ENCODE measurements at places on chromosomes 16 and 17.

- DNase-seq = no peak
These were observed 1.9 kb downstream of the FOXJ1 start for GRCh38 chr17:76138896-76139752.

- no peak for DNase-seq
These were observed 40.4 kb upstream of the DNAH9 start for GRCh38 chr17:11557727-11558452.

DNA sequence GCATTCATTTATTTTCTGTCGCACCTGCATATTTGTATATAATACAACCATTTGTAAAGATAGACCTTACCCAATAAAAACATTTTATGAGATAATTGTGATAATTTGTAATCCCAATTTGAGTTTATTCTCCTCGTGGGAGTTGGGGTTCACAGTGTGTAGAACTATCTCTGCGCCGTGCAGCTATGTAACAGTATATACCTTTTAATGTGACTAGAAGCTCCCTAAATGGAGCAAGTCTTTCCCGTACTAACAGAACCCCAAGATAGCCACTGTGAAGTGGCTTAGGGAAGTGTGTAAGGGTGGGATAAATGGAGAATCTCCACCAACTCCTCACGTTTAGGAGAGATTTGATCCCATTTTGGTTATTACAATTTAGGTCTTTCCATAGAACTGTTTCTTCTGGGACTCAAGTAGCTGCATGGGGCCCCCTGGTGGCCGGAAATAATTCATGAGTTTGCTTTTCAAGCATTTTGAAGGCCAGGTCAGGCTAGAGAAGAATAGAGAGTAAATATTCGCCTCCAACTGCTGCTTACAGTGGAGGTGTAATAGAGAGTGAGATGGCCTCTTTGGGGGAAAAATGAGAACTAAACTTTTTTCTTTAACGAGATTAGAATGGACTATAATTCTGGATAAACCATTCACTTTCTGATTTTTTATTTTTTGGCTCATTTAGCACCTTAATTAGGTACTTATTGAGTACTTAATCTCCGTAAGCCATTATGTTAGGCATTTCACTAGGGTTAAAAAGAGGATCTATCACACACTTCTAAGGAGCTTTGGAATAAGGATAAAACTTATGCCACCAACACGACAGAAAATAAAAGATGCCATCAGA is 4.5 kb downstream of the TMEM100 start:
- DNase-seq = peak; percentile 36

GRCh38 chr16:24075931-24076716 is 180.0 kb upstream of the CACNG3 start:
- DNase-seq = no peak

- DNase-seq = no peak
These were observed 37.0 kb upstream of the ZNF750 start for GRCh38 chr17:82876602-82877379.

DNA sequence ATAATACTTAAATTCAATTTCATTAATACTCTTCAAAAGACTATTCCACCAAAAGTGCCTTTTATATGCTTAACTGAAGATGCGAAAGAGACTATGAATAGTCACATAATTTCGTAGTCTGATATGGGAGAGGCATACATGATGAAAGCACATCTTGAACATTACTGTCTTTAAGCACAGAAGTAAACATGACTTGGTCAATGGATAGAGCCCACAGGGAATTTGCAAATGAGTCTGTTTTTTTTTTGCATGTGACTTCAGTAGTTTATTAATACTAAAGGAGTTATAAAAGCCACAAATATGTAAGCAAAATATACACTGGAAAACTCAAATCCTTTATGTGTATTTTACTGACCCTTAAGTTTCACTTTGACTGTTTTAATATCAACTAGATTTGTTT is 15.9 kb downstream of the ADPRM start:
- DNase-seq = no peak

- no peak for DNase-seq
These were observed 234.1 kb upstream of the TOM1L1 start for GRCh38 chr17:54666559-54666958.

- no peak for DNase-seq
These were observed 559.9 kb upstream of the HSBP1 start for GRCh38 chr16:83247767-83248372.

GRCh38 chr16:84043486-84044117 is 1.0 kb upstream of the SLC38A8 start:
- DNase-seq = no peak

DNA sequence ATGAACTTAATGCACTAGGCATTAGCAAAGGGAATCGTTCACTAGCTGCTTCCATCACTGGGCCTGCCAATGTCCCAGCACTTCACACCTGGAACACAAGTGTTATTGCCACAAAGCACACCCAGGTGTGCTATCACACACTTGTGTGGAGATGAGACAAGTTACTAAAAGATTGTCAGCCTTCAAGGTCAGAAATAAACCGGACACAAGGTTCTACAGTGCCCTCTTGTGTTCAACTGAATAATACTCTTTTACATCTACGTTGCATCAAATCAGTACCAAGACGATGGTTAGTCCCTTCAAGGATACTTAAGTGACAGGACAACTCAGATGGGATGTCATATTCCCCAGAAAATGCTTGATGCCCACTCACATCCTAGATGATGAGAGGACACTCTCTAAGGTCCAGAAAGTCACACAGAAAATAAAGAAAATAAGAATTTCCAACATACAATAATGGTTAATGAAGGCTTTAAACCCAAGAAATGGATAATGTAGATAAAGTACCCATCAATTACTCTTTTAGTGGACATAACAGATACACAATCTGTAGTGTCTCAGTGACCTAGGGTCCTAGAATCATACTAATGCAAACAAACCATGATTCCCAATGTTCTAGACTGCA is 16.4 kb upstream of the GLG1 start:
- no peak for DNase-seq

DNA sequence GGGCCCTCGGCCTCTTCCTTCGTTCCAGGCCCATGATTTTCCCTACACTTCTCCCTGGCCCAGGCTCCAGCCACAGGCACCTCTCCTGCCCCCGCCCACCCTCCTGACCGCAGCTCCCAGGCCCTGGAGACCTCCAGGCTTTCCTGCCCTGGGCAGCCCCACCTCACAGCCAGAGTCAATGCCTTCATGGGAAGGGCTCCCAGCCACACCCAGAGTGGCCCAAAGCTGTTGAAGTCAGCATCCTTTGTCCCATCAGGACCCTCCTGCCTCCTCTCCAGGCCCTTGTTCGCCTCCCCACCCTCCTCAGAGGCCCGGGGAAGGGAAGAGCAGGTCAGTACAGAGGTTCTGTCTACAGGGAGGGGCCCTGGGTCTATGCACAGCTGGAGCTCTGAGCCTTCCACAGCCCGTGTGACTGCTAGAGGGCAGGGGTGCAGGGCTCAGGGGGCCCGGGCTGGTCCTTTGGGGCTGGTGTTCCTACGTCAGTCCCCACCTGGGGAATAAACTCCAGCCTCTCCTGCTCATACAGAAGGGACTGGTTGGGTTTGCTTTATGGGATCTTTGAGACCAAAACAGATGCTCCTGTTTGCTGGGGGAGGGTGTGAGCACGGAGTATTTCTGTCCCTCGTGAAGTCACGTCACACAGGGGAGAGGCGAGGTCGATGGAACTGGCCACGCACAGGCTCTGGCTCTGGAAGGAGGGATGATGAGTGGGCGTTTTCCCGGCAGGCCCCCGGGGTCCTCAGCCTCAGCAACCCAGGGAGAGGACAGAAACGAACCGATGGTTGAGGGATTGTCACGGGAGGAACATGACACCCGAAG is 20.3 kb downstream of the TRARG1 start:
- no peak for DNase-seq

- DNase-seq = no peak
These were observed 85.0 kb downstream of the NOG start for GRCh38 chr17:56678249-56679114.

DNA sequence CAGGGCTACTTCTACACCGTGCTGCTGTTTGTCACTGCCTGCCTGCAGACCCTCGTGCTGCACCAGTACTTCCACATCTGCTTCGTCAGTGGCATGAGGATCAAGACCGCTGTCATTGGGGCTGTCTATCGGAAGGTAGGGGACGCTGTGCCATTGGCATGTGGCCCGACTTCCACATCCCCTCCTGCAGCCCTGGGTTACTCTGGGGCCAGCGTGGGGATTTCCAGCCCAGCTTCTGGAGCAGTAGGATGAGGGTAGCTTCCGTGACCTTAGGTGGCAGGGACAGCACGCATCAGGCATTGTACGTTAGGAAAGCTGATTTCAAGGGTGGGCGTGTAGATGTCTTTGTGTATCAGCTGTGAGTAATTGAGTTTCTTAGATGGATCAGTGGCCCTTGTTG is 96.5 kb downstream of the ABCC1 start:
- no peak for DNase-seq

GRCh38 chr16:27152801-27153200 is 50.5 kb upstream of the KDM8 start:
- no peak for DNase-seq

- DNase-seq = no peak
These were observed 23.7 kb downstream of the SLC43A2 start for GRCh38 chr17:1604831-1605528.

GRCh38 chr17:77935121-77935571 is 23.4 kb upstream of the TNRC6C start:
- no peak for DNase-seq

GRCh38 chr16:83397601-83398291 is 410.0 kb upstream of the HSBP1 start:
- DNase-seq = no peak

DNA sequence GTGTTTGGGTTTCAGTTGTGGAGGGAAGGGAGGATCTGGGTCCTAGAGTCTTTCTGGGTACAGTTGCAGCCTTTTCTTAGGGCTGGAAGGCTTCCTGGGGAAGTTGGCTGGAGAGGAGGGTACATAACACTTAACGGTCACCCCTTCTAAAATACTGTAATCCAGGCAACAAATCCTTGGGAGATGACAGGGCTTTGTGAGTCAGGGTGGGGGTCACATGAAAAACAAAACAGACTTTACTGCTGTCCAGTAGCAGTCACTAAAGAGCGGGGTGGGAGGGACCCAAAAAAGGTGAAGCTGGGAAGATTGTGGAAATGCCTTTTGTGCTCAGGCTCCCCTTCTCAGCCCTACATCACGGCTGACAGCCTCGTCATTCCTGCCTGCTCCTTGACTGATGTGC is 6.3 kb downstream of the SAP30BP start:
- no peak for DNase-seq

- no peak for DNase-seq
These were observed 7.7 kb upstream of the TUBG2 start for GRCh38 chr17:42651392-42651791.
